ENCODE measurements at places on chromosomes 4 and X.

DNA sequence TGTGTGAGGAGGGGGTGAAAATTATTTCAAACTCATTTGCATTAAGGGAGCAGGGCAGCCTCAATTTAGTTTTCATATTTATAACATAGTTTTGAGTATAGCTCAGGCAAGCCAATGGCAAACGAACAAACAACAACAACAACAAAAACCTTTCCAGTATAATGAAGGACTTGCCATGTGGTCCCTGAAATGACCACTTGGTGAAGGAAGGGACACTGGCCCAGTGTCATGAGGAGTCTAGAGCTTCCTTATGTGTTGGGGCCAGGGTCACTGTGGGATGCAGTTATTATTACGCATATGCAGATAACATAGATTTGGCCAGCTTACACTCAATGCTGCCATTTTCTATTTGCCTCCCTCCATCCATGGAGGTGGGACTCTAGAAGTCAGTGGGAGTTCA is 23.3 kb downstream of the NKX3-2 start:
- DNase-seq = no peak

DNA sequence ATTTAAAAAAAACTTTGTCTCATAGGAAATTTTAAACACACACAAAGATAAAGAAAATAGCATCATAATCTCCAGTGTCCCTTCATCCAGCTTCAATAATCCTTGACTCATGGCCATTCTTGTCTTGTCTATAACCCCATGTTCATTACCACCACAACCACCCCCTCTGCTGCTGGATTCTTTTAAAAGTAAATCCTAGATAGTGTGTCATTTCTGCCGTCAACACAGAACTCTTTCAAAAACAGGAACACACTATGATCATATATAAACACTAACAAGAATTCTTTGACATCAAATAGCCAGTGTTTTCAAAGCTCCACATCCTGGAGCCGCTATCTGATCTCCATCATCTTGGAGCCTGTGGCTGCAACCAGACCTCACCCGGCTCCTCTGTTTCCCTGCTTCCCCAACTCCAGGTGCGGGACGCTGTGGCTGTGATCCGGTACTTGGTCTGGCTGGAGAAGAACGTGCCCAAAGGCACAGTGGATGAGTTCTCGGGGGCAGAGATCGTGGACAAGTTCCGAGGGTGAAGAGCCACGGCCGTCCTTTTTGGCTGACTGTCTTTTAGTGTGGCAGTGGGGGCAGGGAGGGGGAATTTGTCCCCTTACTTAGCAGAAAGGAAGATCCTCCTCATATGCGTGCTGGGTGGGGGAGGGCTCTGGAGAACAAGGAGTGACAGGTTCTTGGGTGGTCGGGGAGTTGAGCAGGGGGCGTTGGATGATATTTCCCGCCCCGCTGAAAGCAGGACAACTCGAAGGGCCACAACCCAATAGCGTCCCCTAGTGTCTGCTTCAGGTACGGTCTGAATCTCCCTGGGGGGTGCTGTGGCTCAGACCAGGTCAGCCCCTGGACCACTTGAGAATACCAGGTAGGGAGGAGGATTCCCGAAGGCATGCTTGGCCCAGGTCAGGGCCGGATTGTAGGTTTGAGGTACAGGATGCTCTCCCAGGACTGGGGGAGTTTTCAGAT is 15.6 kb downstream of the XPNPEP2 start:
- no peak for DNase-seq

- DNase-seq = no peak
Observed at GRCh38 chr4:127782025-127782274, 172 bp upstream of the HSPA4L start.

DNA sequence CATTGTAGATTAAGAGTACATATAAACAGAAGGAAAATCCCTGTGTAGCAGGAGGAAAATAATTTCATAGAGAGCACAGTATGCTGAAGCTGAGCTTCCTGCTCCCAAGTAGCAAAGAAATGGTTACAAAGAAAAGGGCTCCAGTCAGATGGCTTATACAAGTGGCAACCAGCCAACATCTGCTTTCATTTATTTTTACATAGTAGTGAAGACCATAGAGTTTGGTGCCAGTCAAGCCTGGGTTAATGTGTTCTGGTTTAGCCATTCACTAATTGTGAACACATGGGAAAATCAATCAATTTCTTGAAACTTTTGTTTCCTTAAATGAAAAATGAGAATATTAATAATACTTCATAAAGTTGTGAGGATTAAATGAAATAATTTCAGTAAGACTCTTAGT is 111.3 kb upstream of the ELOVL6 start:
- no peak for DNase-seq

- no peak for DNase-seq
Observed at GRCh38 chr4:118834070-118834469, 1.9 kb downstream of the SEC24D start.

- DNase-seq = no peak
Observed at GRCh38 chr4:145346081-145346480, 135.6 kb upstream of the SMAD1 start.

DNA sequence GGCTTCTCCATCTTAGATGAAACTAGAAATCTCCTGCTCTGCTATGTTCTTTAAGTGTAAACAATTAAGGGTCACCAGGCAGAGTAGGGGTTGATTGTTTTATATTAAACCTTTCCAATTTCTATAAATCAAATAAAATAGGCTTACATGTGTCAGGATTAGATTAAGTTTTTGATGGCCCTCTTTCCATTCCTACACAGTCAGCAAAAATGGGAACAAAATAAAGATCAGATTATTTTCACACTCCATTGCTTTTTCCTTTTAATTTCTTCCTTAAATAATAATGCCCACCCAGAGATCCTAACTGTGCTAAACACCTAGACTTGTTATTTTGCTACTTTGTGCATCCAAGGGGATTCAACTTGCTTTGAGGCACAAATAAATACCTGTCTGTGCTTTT is 381.4 kb upstream of the MAGEB16 start:
- no peak for DNase-seq

- no peak for DNase-seq
Observed at GRCh38 chr4:6962211-6963041, 52.8 kb downstream of the TBC1D14 start.

GRCh38 chr4:609400-610050 is 15.8 kb upstream of the PDE6B start:
- no peak for DNase-seq

- no peak for DNase-seq
Observed at GRCh38 chr4:104436542-104436941, 58.2 kb downstream of the CXXC4 start.

- no peak for DNase-seq
Observed at GRCh38 chr4:113476800-113477199, 284.7 kb downstream of the CAMK2D start.

- DNase-seq = no peak
Observed at GRCh38 chrX:39915081-39915480, 182.7 kb downstream of the BCOR start.

DNA sequence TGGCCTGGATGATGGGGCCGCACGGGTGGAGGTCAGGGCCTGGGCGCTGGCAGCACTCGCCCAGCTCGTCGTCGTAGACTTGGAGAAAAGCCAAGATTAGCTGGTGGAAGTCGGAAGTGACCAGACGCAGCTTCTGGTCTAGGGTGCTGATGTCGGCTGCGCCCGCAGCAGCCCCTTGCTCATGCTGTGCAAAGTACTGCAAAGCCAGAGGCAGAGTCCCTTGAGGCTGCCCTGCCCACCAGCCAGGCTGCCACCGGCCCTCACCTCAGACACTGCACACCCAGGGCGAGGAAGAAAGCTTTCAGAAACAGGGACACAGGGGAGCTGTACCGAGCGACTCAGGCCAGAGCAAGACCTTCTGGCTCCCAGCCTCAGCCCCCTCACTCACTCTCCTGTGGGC is 9.7 kb upstream of the TREX2 start:
- no peak for DNase-seq

DNA sequence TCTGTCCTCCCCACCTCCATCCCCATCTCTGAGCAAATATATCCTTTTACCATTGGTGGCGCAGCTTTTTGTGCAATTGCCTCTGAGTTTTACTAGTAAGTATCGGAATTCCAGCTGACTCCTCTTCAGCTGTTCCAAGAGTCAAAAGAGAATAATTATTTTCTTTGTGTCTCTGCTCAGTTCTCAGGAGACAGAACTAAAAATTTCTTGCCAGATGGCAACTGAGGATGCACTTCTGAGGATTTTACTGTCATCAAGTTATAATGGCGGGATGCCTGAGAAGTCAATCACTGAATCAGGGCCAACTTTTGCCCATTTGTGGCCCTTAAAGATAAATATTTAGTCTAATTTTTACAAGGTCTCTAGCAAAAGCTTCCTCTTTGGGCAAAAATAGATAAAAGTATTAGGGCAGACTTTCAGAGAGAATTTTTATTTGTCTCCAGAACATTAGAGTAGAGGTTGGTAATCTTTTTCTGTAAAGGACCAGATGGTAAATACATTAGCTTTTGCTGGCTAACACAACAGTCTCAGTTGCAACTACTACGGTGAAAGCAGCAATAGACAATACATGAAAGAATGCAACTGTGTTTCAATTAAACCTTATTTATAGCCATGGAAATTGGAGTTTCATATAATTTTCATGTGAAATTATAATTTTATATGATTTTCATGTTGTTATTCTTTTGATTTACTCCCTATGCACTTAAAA is 15.6 kb upstream of the ADGRA3 start:
- DNase-seq = no peak

DNA sequence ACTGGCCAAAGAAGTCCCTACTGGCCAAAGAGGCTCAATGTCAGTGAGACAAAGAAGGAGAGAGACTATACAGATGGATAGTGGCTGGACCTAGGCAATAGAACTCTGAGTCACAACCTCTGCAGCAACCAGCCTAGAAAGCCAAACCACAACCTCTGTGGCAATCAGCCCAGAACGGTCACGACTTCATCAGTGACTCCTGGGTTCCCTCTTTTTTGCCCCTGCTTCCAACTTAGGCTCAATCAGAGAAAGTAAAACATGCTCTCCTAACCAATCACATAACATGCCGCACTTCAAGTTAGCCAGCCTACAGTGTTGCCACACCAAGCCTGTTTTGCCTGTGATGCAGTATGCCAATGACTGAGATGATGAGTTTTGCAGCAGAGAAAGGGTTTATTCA is 203.4 kb downstream of the ANAPC10 start:
- DNase-seq = no peak

GRCh38 chr4:10109995-10110670 is 6.5 kb downstream of the WDR1 start:
- no peak for DNase-seq

GRCh38 chr4:32601848-32602247 is 1881.7 kb downstream of the PCDH7 start:
- DNase-seq = no peak

GRCh38 chrX:110417128-110417527 is 58.5 kb downstream of the RTL9 start:
- no peak for DNase-seq

DNA sequence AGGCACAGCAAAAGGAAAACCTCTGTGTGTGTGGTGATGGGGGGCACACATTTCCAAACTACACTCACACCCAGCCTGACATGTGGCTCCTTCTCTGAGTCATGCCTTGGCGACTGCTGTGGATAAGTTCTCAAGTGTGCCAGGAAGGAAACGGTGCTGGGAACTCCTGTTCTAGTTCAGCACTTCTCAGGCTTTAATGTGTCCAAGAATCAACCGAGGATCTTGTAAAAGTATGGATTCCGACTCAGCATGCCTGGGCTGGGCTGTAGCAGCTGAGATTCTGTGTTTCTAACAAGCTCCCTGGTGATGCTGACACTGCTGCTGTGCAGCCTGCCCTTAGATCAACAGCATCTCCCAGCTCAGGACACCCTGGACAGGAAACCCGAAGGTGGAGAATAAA is 20.2 kb downstream of the CLNK start:
- no peak for DNase-seq

DNA sequence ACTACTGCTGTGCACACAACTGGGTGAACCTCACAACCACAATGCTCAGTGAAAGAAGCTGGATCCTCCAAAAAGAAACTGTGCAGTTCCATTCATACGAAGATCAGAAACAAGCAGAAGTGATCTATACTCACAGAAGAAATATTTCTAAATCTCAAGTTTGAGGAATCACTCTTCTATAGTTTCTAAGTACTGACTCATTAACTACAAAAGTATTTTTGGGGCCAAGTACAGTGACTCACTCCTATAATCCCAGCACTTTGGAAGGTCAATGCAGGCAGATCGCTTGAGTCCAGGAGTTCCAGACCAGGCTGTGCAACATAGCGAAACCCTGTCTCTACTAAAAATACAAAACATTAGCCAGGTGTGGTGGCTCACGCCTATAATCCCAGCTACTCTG is 51.3 kb upstream of the RELL1 start:
- DNase-seq = no peak

GRCh38 chr4:6465955-6466354 is 6.5 kb downstream of the PPP2R2C start:
- DNase-seq = no peak

- DNase-seq = no peak
Observed at GRCh38 chr4:139142087-139142486, 34.9 kb downstream of the ELF2 start.

- no peak for DNase-seq
Observed at GRCh38 chr4:59727745-59728144, 1472.4 kb upstream of the ADGRL3 start.

DNA sequence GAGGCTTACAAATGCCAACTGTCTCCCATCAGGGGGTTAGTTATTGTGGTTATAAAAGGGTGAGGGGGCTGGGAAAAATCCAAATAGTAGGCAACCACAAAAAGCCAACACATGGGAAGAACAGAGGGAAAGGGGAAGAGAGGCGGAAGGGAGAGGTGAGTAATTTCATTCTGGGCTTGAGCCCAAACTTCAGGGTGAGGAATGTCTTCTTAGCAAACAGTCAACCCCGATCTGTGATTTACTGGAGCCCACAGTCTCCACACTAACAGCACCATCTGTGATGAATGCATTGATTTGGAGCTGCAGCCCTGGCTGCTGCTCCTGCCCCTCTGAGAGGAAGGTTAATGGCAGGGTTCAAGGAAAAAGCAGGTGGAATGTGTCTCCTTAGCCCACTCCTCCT is 162.2 kb upstream of the GPR101 start:
- no peak for DNase-seq

DNA sequence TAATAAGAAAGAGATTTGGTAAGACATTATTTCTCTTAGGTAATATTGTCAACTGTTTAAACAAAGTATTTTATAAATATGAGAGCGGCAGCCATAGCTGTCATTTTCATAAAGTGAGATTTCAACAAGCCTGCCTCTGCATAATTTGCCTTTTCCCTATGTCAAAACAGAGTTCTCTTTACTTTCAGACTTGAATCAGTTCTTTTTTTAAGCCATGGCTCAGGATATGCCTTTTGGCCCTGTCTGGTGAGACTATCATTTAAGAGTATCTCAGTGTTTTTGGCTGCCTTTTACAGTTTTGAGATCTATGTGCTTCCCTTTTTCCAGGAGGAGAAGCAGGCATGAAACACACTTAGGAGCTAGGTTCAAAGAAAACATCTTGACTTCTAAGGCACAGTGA is 7.5 kb upstream of the GUCY1A1 start:
- no peak for DNase-seq

- no peak for DNase-seq
Observed at GRCh38 chrX:104749951-104750610, 184.1 kb downstream of the IL1RAPL2 start.

DNA sequence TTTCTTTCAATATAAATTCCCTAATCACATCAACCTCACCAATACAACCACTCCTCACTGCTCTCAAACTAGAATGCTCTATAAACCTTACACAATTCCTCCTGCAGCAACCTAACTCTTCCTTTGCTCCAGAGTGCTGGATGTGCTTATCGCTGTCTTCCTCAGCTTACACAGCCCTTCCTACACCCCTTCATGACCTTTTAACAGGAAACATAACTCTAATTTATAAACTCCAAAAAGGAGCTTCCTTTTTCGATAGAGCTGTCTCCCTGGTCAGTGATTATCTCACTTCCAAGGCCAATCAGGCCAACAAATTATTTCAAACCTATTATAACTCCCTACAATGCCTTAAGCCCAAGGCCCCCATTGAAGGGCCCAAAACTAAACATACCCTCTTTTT is 78.8 kb downstream of the COQ2 start:
- no peak for DNase-seq

Data from CD4-positive, alpha-beta T cell treated with Interleukin-17A for 1 hour (primary cell).